Left renal cortex interstitium (tissue), 4 donors: ENCODE measurements at places on chromosomes 1 and 21. TPM values are rescaled to one million over a fixed set of nuclear protein-coding genes. Genes with fewer than 3 reads are reported as not detected.

AVPR1B gene
- 0.85 TPM for polyA plus RNA-seq

DNA sequence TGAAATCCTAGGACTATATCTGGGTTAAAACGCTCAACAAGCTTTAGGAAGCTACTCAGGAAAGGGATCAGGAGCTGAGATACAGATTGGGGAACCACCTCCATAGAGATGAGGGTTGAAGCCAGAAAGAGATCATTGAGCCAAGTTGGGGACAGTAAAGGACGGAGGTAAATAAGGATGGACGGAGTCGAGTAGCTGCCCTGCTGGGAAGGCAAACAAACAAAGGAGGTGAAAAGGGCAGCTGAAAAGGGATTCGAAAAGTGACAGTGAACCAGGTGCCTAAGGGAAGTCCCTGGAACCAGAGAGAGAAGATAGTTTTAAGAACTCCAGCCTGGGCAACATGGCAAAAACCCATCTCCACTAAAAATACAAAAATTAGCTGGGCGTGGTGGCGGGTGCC, 6.3 kb upstream of the CAMSAP2 start:
- DNase-seq = no peak

RNU1-4 gene
- polyA plus RNA-seq = not detected

GRCh38 chr21:43318841-43319781, 107.8 kb downstream of the SIK1 start:
- DNase-seq = no peak

DNA sequence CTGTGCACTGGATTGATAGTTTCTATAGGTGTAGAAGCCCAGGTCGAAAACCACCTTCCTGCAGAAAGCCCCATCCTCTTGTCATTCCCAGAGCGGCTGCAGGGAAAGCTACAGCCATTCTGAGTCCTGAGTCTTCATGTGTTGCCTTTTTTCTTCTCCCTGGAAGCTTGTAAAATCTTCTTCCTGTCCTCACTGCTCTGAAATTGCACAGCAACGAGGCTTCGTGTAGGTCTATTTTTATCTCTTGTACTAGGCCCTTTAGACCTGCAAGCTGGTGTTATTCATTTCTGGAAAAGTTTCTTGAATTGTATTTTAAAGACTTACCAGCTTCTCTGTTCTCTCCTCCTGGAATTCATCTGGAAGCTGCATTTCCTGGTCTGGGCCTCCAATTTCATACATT, 44.2 kb upstream of the ETS2 start:
- no peak for DNase-seq

DNA sequence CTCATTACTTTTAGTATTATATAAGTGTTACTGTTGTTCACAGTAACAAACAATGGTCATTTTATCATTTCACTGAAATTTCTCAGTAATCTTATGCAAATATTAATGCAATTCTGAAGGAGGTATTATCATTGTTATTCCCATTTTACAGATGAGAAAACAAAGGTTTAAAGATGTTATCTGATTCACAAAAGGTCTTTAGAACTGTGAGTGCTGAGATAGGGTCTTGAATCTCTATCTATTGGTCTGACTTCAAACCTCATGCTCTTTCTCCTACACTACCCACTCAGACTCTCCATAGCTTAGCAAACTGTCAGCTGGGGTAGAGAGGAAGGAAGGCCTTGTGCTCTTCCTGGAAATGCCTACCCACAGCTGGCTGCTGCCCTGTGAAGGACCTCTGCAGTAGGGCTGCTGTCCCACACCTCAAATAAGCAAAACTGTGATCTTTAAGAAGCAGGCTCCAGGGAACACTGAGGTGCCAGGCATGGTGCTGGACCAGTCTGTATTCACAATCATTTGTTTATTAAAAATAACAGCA, 6.2 kb upstream of the OSCP1 start:
- DNase-seq = no peak

DNA sequence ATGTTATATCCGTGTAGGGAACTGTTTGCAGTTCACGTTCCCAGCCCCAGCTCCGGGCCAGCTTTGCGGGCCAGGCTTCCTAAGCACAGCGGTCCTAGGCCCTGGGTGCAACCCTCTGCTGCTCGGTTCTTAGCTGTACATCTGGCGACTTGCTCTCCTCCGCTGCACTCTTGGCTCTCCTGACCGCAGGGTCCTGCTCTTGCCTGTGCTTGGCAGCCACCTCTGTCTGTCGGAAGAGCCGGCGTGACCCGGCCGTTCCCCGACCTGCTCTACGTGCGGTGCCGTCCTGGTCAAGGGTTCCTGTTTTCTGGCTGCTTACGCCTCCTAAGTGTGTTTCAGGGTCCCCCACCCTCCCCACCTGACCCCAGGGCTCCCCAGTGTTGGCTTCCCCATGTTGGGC, 36.7 kb downstream of the FAAP20 start:
- no peak for DNase-seq

GLUL gene
- polyA plus RNA-seq = 316 TPM

MYOM3 gene
- 20.3 TPM for polyA plus RNA-seq

GRCh38 chr1:48870596-48870995, 93.9 kb upstream of the BEND5 start:
- DNase-seq = no peak

TMEM269 gene
- polyA plus RNA-seq = 1.6 TPM

USH2A gene
- polyA plus RNA-seq = 0.34 TPM

DNA sequence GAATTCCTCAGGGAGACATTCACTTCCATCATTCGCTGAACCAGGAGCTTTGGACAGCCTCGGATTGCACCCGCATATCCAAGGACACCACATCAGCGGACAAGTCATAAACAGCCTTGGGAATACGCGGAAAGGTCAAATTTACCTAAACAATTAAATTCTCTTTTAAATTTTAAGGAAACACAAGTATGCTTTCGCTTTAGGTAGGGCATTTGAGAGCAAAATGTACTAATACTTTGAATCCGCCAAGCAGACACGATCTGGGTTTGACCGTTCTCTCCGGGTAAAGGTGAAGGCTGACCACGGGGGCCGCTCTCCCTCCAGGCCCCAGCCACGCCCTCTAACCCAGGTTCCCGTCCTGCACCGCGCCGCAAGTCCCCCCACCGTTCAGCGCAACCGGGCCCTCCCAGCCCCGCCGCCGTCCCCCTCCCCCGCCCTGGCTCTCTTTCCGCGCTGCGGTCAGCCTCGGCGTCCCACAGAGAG, 479 bp upstream of the ACADM start:
- peak; percentile 58 for DNase-seq

DNA sequence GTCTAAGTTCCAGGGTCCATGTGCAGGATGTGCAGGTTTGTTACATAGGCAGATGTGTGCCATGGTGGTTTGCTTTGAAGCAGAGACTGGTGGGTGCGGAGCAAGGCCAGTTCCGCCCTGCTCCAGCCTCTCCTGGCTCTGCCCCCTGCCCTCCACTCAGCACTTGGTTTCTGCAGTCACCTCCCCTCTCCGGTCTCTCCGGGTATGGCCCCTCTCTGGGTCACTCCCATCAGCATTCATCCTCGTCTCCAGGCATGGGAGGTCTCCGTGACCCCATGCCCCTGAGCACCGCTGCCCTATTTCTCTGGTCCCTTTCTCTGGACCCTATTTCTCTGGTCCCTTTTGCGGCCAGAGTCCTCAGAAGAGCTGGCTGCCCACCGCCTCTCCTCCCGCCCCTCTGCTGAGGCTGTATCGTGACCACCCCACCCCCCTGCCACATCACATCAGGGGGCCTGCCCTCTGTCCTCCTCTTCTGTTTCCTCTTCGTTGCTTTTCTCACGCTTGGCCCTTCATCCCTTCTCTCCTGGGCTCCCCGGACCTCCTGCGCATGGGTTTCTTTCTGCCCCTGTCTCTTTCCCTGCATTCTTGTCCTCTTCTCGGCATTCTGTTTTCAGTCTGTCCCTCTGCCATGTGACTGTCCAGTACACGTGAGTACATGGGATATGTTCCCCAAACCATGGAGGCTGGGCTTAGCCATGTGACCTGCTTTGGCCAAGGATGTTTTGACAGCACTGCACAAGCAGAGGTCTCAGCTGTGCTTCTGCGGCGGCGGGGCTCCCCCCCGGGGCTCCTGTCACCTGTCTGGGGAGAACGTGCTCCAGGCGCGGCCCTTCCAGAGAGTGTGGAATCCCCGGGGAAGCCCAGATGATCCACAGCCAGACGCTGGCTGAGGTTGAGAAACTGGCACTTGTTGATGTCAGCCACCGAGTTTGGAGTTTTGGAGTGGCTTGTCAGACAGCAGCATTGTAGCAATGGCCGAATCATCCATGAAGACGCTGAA, 54.4 kb upstream of the C1orf174 start:
- DNase-seq = no peak

DNA sequence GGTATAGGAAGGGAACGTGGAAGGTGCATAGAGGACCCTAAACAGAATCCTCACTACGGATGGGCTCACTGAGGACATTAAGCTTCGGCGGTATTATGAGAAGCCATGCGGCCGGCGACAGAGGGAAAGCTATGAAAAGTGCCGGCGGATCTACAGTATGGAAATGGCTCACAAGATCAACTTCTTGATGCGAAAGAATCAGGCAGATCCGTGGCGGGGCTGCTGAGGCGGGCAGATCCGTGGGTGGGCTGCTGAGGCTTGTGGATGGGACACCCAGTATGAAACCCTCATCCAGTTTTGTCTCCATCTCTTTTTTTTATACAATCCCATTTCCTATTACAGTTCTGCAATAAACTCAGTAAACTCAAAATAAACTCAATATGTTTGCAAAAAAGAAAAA, 95.8 kb downstream of the CRB1 start:
- DNase-seq = no peak

- no peak for DNase-seq
Observed at GRCh38 chr21:16519036-16519435, 789.3 kb downstream of the USP25 start.

DNA sequence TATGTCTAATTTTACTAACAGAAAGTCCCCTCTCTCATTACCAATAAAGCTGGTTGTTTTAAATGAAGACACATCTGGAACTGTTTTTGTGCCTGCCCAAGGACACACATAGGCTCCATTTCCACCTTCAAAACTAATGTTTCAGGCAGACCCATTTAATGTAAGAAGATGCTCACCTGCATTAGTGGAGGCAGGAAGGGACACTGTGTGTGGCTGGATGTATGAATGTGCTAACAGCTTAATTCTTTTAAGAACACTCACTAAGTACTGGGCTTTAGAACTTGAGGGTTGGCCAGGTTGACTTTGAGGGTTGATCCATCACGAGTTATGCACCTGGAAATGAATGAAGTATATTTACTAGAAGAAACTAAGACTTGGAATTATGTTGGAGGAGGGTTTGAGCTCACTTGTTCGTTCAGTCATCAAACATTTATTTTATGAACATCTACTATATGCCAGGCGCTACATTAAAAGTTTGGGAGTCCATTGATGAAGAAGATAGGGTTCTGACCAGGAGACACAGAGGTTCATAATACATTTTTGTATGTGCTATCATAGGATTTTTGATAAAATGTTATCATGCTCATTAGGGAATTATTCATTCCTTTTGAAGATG, 5.4 kb downstream of the JUN start:
- no peak for DNase-seq

PTAFR gene
- 2.4 TPM for polyA plus RNA-seq

AKR7A3 gene
- 3.0 TPM for polyA plus RNA-seq

IGFN1 gene
- 0.34 TPM for polyA plus RNA-seq

GRCh38 chr1:87864676-87865075, 536.0 kb downstream of the LMO4 start:
- DNase-seq = no peak

TEX38 gene
- polyA plus RNA-seq = 0.35 TPM

DNA sequence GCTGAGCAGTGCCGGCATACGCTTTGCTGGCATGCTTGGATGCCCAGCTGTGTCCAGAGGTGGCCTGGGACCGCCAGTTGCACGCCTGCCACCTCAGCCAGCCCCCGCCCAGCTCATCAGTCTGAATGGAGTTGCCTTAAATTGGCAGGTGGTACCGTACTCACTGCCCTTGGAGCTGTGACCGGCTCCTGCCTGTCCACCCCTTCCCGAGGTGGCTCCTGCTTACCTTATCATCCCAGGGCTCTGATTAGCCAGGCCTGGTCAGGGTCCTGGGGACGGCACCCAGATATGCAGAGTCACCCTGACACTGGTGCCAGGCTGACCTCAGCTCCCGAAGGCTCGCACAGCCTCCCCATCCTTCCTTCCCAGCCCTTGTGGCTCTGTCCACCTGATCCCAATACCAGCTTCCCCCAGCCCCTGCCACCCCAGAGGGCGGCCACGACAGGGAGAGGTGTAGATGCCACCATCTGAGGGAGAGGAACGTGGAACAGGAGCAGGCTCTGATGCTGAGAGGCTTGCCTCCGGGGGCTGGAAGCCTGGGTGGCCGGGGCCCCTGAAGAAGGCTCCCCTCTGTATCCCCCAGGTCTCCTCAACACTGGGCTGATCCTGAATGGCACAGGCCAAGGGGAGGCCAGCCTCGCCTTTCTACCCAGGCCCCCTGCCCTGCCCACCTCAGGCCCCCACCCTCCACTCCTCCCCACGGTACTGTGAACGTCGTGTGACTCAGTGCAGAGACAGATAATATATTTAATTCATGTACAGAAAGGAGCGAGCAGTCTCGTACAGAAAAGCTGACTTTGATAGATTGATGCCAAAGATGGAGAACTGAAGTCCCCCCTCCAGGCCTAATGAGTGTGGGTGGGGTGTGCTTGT, 27.8 kb downstream of the CDK18 start:
- no peak for DNase-seq

DNA sequence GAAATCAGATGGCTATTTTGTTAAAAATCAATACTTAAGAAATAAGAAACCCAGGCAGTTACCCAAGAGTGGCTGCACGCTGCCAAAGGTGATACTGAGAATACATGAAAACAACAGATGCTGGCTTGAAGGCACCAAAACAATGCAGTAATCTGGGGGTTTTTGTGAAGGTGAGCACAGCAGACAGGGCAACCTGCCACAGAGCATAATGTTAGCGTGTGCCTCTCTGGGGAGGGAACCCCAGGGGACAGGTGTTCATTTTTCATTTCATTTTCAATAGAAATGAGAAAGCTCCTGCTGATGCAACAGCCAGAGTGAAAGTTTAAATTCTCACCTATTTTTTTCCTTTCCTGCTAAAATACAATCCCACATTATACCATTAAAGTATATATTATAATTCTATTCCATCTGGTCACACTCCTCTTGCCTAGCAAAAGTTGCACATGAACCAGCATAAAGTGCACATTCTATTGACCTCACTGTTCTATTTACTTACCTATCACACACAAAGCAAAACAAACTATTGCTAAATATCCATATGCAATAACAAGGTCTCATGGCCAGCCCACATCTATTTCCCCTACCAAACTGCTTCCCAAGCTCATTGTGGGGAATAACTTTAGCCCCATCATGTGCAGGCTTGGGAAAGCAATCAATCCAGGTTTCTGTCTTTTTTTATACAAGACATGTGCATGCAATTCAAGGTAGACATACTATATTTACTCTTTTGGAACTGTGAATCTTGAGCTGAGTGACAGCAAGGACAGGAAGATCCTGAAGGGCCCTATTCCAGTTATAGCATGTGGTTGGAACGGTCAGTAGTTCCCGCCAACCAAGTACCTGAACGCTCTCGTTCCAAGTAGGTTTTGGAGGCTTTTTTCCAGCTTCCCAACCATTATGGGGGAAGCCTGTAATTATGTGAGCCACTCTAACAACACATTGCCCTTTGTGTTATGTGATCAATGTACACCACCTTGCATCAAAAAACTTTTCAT, 173.6 kb downstream of the RERE start:
- DNase-seq = no peak
